ENCODE measurements at places on chromosomes 7 and 10.

DNA sequence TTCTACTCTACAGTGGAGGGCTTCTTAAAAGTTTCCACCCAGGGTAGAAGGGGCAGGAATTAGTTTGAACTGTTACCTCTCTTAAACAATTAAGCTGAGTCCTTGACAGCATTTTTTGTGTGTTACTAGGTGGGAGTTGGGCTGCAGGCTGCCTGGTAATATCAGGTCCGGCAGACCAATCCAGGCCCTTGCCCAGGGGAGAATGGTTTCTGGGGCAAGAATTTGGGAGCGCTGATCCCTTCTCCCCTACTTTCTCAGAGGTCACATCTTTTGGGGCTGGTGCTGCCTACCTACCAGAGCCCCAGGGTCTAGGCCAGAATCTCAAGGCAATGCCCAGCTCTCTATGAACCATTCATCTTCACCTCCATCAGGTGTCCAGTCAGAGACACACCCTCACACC is 1.6 kb downstream of the PPRC1 start:
- no peak for DNase-seq

DNA sequence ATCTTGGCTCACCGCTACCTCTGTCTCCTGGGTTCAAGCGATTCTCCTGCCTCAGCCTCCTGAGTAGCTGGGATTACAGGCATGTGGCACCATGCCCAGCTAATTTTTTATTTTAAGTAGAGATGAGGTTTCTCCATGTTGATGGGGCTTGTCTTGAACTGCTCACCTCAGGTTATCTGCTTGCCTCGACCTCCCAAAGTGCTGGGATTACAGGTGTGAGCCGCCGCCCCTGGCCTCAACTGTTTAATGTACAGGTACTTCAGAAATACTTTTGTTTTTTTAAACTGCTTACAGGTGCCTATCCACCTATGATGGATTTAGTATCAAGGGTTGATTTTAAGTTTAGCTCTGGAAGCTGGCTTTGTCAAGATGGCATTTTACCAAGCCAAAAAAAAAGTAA is 55.6 kb downstream of the CDC123 start:
- DNase-seq = no peak

GRCh38 chr7:136009488-136010079 is 32.4 kb upstream of the MTPN start:
- no peak for DNase-seq

DNA sequence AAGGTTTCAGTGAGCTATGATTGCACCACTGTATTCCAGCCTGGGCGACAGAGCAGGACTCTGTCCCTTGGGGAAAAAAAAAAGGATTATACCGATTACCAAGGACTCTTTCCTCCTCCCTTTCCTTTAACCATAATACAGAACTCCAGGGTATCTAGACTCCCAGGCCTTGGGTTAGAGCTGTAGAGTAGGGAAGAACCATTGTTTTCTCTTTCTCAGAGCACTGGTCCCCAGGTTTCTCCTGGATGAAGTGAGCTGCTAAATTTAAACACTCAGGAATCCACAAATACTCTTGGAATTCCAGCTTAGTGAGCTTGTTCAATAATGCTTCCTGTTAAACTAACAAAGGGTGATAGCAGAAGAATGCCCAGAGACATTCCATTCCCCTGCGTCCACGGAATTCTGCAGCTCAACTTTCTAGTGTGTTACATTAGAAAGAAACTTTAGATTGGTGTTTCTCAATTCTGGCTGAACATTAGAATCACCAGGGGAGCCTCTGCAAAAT is 14.6 kb upstream of the RPEL1 start:
- no peak for DNase-seq

DNA sequence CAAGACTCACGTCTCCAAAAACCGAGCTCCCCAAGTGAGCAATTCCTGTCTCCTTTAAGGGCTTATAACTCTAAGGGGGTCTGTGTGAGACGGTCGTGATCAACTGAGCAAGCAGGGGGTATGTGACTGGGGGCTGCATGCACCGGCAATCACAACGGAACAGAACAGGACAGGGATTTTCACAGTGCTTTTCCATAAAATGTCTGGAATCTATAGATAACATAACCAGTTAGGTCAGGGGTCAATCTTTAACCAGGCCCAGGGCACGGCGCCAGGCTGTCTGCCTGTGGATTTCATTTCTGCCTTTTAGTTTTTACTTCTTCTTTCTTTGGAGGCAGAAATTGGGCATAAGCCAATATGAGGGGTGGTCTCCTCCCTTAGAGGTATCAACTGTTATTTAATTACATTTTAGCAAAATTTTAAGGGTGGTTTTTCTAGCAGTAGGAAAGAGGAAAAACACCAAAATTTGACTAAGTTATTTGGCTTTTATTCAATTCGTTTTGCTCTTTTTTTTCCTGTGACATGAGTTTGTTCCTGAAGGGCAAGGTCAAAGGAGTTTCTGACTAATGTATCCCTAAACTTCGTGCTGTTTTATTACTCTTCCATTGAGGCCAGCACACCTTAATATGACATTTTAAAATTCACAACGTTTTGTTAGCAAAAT is 121.4 kb upstream of the SEC61G start:
- DNase-seq = no peak

- no peak for DNase-seq
Measured at GRCh38 chr10:50396491-50397311, 145.4 kb upstream of the ASAH2 start.

- DNase-seq = no peak
Measured at GRCh38 chr7:45407730-45408408, 166.3 kb upstream of the ADCY1 start.

GRCh38 chr10:129509155-129509554 is 42.1 kb downstream of the MGMT start:
- no peak for DNase-seq

- DNase-seq = no peak
Measured at GRCh38 chr7:77820967-77821366, 22.4 kb downstream of the PHTF2 start.

DNA sequence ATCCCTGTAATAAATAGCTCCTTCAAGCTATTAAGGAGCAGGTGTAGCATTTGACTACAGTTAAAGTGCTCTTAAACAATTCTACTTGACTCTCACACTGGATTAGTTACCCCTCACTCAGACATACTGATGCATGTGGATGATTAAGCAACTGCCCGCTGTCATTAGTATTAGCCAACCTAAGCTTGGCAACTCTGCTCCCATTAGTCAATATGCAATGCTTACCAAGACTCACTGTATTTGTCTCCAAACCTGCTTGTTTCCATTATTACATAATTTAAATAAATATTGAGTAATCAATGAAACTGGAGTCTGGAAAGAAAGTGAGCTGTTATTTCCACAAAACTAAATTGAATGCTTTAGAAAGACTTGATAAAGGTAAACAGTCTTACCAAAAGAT is 144.0 kb upstream of the ASAH2 start:
- DNase-seq = no peak

- no peak for DNase-seq
Measured at GRCh38 chr10:124095096-124095495, 1.7 kb upstream of the CHST15 start.

- no peak for DNase-seq
Measured at GRCh38 chr10:64036321-64036930, 515.2 kb downstream of the REEP3 start.

DNA sequence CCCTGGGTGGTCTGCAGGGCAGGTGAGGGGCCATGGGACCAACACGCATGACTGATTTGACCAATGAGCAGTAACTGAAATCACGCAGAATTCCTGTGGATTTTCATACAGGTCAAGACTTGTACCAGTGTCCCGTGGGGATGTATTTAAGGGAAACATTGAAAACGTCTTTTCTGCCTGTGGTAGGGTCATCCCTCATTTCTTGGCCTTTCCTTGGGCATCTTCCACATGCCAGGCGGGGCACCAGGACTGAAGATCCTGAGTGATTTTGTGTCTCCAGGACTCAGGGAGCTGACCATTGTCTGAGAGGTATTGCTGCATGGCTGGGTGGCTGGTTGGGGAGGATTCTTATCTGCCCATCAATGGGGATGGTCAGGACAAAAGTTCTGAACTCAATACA is 289.0 kb downstream of the GLRX3 start:
- DNase-seq = no peak

- no peak for DNase-seq
Measured at GRCh38 chr10:5502571-5503476, 3.5 kb upstream of the CALML5 start.

GRCh38 chr7:5597772-5598171 is 174.1 kb upstream of the TNRC18 start:
- DNase-seq = no peak

- no peak for DNase-seq
Measured at GRCh38 chr10:18044976-18045720, 93.4 kb downstream of the SLC39A12 start.

GRCh38 chr10:78853864-78854263 is 214.9 kb upstream of the ZMIZ1 start:
- DNase-seq = no peak

GRCh38 chr7:72391821-72392377 is 20.2 kb downstream of the CALN1 start:
- no peak for DNase-seq

DNA sequence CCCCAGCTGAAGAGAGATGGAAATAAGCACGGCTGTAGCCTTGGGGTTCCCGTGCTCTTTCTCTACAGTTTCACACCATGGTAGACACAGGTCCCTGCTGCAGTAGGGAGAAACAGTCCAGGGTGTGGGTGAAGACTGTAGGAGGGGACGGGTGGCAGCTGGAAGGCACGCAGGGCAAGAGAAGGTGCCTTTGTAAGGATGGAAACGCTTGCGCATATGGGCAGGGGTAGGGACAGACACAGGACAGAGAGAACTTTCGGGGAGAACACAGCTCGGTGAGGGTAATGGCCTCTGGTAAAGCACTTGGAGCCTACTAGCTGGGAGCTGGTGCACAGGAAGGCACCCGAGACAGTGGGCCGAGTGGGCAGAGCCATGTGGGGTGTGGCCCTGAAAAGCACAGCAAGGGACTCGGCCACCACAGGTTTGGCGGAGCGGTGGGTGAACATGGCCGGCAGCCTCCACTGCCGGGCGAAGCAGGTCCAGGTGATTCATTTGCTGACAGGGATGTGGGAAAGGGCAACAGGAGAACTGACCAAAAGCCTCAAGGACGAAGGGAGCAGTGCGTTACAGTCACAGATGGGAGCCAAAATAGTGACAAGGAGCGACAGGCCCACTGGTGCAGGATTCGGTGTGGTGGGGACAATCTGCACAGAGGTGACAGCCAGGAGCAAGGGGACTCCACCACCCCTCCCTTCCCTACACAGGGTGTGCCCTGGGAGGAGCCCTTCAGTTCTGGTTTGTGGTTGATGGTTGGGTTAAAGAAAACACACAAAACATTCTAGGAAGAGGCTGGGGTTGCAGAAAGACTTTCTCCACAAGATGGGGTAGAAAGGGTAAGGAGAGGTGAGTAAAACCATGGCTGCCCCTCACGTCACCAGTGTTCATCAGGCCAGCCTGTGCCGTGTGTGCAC is 97.1 kb downstream of the VOPP1 start:
- DNase-seq = no peak

- DNase-seq = no peak
Measured at GRCh38 chr10:103692436-103692951, 162.9 kb downstream of the SH3PXD2A start.

- DNase-seq = no peak
Measured at GRCh38 chr7:119664601-119665000, 608.4 kb upstream of the KCND2 start.

DNA sequence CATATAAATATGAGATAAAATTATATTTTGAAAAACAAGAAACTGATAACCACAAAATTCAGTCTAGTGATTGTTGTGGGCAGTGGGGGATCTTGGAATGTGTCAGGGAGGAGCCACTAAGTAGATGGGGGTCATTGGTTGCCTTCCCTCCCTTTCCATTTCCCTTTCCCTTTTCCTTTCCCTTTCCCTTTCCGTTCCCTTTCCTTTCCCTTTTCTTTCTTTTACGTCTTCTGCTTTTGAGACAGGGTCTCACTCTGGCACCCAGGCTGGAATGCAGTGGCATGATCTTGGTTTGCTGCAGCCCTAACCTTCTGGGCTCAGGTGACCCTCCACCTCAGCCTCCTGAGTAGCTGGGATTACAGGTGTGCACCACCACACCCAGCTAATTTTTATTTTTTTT is 51.0 kb downstream of the DYNC2I1 start:
- no peak for DNase-seq

GRCh38 chr7:117960351-117960750 is 87.1 kb upstream of the CTTNBP2 start:
- DNase-seq = no peak

DNA sequence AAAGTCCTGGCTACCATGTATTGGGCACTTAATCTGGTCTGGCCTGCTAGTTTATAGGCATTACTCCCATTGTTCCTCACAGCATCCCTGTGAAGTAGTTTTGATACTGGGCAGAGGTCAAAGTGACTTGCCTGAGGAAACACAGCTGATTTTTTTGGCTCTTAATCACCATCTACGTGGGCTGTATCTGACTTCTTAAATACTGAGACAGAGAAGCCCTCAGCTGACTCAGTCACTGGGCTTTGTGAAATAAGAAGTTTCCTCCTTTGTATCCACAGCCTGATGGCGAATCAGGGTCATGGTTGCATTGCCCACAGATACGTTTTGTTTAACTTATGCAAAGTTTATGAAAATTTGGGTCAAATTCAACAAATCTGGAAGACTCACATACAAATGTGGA is 13.2 kb downstream of the TACR2 start:
- no peak for DNase-seq

DNA sequence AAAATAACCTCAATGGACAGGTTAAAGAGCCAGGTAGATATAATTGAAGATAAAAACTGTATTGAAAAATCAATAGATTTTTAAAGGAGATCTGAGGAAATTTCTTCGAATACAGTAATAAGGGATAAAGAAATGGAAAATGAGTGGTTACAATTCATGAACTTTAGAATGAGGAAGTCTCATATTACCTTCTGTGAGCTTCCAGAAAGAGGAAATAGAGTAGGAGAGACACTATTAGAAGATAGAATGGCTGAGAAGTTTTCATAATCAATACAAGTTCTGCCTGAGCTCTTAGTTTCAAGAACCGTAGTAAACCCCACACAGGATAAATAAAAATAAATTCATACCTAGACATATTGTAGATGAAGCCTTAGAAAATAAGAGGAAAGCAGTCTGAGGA is 11.5 kb downstream of the SDK1 start:
- DNase-seq = no peak

DNA sequence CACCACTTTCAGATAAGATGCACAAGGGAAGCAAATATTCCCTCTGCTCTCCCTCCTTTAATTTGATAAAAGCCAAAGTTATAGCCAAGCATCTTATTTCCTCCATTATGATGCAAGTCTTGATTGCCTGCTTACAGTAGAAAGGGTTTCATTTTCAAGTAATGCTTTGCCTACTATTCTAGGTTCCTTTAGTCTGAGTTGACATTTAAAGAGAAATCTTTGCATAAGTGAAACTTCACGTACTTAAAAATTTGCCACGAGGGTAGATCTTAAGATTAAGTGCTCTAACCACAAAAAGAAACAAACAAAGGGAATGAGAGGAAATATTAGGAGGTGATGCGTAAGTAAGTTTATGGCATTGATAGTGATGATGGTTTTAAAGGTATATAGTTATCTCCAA is 78.1 kb upstream of the VWDE start:
- no peak for DNase-seq

DNA sequence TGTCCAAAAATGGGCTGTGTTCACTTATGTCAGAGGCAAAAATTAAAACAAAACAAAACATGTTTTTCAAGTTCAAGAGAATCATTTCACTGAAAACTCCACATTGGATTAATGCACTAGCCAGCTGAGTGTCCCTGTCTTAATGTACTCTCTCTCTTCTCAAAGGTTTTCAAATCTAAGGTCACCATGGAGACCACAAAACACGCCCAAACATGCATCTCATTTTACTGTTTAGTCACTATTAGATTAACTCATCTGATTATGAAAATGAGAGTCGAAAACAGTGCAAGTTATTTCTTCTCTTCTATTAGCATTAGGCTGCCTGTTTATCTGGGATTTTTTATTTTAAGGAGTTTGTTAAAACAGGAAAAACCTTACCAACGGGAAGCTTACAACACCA is 70.8 kb upstream of the ASAH2 start:
- DNase-seq = no peak

Measured in stimulated activated CD8-positive, alpha-beta memory T cell treated with anti-CD3 and anti-CD28 coated beads, Interleukin-4, amount 100 ng/mL, for 4 hours (primary cell).